ENCODE measurements at places on chromosomes 7 and 10. TPM values are rescaled to one million over a fixed set of nuclear protein-coding genes. Genes with fewer than 3 reads are reported as not detected.

GJD4 gene
- total RNA-seq = not detected

MSMB gene
- total RNA-seq = not detected

WDFY4 gene
- not detected for total RNA-seq

AKR1D1 gene
- not detected for total RNA-seq

SCART1 gene
- 1.3 TPM for total RNA-seq

All from MCF 10A (cell line).